ENCODE measurements at places on chromosomes 11 and 22.
A peak's percentile ranks its signal among the peaks of the same experiment; 100 is the strongest.

DNA sequence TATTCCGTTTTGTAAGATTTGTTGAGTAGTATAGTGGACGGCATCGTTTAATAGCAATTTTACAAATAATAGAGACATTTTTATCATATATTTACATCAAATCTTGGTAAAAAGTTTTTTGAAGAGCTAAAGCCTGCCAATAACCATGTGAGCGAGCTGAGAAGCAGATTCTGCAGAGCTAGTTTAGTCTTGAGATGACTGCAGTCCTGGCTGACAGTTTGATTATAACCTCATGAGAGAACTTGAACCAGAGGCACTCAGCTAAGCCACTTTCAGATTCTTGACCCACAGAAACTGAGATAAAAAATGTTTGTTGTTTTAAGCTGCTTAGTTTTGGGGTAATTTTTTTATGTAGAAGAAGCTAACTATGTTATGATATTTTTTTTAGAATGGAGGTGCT lies 78.9 kb downstream of the PDE3B start:
- DNase-seq = no peak

DNA sequence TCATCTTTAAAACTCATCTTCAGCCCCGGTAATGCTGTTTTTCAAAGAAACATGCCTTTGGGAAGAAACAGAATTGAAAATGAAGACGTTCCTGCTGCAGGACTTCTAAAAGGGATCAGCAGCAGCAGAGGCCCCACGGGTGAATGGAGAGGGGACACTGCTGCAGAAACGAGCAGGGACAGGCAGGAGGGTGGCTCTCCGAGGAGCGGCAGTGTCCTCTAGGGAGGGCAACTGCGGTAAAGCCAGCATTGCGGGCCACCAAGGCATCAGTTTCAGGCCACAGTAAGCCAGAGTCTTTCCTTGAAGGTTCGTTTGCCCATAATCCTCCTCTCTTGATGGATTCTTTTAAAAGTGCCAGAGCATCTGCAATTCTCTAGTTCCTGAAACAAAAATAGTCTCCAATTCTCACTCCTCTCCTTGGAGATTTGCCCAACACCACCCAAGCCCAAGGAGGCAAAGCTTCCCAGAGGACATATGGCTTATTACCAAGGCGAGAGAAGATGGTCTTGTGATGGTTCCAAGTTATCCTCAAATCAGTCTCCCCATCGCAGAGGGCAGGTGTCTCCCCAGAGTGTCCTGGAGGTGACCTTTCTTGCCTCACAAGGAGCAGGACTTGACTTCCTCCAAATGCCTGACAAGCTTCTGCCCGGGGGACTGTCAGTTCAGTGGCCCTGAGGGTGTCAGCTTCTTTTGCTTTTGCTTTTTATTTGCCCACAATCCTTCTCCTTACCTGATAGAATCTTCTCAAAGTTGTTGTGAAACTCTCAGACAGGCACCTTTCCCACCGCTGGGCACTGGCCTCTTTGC lies 341.1 kb upstream of the B3GAT1 start:
- no peak for DNase-seq

DNA sequence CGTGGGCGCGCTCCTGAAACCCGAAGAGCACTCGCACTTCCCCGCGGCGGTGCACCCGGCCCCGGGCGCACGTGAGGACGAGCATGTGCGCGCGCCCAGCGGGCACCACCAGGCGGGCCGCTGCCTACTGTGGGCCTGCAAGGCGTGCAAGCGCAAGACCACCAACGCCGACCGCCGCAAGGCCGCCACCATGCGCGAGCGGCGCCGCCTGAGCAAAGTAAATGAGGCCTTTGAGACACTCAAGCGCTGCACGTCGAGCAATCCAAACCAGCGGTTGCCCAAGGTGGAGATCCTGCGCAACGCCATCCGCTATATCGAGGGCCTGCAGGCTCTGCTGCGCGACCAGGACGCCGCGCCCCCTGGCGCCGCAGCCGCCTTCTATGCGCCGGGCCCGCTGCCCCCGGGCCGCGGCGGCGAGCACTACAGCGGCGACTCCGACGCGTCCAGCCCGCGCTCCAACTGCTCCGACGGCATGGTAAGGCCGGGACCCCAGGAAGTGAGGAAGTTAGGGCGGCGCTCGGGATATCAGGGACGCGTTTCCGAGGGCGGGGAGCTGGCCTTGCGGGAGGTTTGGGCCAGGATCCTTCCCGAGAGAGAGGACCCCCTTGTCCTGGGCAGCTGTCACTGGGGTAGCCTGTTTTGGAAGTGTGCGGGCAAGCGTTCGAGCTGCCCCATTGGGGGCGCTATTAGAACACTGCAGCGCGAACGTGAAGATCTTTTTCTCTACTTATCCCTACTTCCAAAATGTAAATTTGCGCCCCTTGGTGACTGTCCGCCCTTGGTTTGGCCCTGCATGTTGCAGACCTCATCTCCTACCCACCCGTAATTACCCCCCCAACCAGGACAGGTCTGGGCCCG lies 796 bp downstream of the MYOD1 start:
- no peak for DNase-seq

DNA sequence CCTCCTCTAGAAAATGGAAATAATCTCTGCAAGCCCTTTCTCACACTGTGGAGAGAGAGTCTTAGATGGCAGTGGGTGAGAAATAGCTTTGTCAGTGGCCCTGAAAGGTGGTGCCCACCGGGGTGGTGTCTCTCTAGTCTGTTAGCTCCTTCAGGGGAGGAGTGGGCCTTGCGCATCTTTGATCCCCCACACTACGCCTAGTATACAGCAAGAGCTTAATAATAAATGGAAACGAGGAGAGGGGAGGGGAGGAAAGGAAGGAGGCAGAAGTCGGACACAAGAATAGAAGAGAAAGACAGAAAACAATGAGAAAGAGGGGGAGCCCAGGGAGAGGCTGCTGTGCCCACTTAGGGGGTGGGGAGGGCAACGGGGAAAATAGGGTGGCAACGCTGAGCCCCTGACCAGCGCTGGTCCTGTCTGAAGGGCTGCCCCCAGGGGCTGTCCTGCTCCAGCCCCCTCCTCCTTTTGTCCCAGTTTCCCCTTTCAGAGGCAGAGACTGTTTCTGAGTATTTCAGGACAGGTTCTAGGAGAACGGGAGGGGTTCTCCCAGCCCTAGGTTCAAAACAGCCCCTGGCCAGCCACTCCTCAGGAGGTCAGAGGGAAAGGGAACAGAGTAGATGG lies 1.2 kb downstream of the ARRB1 start:
- DNase-seq = no peak

DNA sequence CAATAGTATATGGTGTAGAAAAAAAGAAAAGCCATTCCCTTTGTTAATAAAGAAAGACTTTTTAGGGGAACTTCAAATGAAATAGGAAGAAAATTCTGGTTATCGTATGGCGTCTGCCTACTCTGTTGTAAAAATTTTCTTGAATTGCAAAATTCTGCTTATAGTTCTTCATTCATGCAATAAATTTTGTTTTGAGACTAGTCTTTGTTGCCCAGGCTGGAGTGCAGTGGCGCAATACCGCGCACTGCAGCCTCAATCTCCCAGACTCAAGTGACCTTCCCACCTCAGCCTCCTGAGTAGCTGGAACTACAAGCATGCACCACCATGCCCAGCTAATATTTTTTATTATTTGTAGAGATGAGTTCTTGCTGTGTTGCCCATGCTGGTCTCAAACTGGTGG lies 5.8 kb downstream of the DDIAS start:
- peak; percentile 79 for DNase-seq

GRCh38 chr11:17490938-17491337 lies 14.3 kb upstream of the ABCC8 start:
- no peak for DNase-seq

GRCh38 chr11:108199446-108200321 lies 22.8 kb downstream of the NPAT start:
- peak; percentile 77 for DNase-seq

DNA sequence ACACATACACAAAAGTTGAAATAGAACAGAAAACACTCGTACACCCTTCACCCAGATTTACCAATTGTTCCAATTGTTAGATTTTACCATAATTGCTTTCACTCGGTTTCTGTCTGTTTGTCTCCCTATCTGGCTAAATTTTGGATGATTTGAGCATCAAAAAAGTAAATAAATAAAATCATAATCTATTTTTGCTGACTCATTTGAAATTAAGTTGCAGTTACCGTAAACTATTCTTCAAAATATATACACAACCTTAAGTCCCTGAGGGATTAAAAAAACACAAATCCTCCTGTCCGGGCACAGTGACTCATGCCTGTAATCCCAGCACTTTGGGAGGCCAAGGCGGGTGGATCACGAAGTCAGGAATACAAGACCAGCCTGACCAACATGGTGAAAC lies 81.3 kb upstream of the SYT9 start:
- no peak for DNase-seq

DNA sequence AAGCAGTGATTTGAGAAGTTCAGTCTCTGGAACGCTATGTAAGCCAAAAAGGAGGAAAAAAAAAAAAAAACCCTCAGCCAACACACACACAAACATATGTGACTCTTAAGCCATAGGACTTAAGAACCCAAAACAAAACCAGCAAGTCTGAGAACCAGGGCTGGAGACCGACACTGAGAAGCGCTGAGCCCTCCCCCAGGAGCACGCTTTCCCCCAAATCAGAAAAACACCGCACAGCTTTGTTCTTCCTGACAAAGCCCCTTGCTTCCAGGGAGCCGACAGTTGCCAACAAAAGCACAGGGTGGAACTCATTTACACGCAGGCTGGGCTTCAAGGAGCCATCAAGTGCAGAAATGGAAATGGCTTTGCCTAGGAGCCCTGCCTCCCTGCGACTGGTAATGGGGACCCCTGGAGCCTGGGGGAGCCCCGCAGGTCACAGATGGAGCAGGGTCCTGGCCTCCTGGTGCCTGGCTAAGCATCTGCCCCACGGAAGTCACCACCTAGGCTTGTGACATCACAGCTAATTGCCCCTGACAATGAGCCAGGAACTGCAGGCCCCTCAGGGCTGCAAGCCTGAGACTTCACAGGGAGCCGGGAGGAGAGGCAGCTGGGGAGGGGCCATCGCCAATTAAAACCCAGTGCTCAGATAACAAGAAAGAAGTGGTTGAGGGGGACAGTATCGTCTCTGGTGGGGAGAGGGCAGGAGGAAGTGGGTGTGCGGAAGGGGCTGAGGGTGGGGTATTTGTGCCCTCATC lies 66.9 kb downstream of the NFAM1 start:
- DNase-seq = no peak

DNA sequence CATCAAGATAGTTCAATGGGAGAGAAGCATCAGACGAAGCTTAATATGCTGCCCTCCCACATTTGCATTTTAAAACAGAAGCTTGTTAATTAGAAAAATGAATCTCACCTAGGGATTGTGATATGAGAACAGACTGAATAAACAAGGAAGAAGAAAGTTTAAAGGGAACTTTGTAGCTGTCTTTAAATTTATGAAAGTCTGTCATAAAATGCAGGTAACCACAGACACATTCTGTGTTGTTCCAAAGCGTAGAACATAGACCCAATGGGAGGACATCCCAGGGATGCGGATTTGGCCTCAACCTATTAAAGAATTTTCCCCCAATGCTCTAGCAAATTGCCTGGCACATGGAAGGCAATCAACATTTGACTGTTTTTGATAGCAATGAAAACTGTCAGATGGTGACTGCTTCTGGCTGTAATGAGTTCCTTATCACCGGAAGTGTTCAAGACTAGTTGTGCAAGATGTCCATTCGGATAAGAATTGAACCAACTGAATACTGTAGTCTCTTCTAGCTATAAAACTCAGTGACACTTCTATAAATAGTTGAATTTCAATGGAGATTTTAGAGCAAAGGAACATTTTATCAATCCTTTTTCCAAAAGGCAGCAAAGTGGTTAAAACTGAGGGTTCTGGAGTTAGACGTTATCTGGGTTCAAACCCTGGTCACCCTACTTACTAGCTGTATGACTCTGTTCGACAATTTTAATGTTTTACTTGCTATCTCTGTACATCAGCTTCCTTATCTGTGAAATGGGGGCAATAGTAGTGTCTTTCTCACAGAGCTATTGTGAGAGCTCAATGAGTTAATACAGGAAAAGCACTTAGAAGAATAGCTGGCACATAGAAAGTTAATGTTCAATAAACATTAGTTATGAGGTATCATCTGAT lies 64.9 kb downstream of the LIF start:
- peak; percentile 5 for DNase-seq

DNA sequence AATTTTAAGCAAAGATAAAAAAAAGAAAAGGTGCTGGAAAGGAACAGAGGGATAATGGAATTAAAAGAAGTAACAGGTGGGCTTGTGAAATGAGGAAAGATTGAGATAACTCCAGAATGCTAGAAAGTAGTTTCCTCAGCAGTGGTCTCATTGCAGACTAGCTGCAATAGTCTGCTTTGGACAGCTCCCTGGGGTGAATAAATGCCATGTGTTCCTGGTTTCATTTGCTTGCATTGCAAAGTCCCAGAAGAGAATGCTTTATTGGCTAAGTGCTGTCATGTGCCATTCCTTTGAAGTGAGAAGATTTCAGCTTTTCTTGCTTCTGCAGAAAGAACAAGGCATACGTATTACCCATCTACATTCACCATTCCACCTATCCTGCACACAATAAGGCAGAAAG lies 478.8 kb upstream of the RAG2 start:
- DNase-seq = no peak

DNA sequence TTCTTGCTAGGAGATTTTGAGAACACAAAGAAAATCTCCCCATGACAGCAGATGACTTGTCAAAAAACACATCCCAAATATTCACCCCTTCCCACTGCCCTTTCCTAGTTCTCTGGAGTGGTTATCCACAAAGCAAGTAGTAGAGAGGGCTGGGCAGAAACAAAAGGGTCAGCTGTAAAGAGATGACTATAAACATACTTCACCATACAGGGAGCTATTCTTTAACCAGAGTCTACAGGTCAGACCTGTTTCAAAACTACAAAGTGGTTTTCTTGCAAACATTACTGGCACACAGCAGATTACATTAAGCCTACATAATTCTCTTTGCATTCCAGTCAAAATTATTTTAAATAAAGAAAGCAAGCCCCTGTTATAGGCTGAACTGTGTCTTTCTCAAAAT lies 47.7 kb upstream of the NFRKB start:
- no peak for DNase-seq
